ENCODE measurements at places on chromosomes 1 and 21.

GRCh38 chr1:191546803-191547202 lies 611.5 kb upstream of the RGS18 start:
- DNase-seq = no peak

DNA sequence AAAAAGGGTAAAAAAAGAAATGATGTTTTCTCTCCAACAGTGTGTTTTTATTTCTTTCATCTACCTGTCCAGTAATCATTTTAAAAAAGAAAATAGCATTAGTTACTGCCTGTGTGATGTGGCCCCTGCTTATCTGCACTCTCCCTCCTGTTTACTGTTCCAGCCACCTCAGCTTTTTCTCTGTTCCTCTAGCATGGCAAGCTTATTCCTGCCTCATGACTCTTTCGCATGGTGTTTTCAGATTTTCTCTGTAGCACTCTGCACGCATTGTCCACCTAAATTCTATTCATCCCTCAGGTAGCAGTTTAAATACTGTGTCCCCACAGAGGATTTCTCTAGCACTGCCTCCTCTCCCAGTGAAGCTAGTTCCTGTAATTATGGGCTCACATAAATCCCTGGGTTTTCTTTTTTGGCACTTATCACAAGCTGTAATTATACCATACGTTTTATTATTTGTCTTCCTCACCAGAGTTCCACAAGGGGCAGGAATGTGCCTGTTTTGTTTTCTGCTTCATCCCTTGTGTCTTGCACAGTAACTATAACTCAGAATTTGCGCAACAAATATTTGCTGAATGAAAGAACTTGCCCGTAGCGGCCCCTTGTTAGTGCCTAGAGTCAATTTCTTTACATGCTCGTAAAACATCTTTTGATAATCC lies 51.4 kb upstream of the LRIG2 start:
- DNase-seq = no peak

DNA sequence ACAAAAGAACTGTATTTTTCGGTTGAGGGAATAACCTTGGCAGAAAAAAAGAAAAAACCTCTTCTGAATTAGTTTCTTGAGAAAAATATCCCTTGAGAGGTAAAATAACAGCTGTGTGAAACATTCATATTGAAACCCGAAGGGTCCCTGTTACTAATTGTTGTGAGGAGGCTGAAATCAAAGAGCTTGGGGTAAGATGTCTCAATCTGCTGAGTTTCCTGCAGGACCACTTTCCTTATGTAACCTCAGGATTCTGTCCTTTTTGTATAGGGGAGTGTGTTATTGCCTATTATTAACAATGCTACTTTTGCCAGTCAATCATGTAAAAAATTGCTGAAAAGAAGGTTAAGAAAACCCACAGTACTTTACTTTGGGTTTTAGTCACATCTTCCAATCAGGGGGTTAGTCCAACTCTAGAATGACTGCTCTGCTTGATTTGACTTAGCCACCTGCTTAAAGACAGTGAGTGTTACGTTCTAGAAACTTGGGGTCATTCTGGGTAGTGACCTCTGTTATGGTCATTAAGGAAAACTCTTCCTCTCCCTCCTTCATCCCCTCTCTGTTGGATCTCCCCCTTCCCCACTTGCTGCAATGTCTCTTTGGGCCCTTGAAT lies 138.8 kb downstream of the GIPC2 start:
- no peak for DNase-seq

DNA sequence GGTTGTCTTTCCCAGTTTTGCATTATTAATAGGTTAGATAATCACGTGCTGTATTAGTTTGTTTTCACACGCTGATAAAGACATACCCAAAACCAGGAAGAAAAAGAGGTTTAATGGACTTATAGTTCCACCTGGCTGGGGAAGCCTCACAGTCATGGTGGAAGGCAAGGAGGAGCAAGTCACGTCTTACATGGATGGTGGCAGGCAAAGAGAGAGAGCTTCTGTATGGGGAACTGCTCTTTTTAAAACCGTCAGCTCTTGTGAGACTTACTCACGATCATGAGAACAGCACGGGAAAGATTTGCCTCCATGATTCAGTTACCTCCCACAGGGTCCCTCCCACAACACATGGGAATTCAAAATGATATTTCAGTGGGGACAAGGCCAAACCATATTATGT lies 2.3 kb upstream of the VCAM1 start:
- no peak for DNase-seq

- DNase-seq = no peak
Measured at GRCh38 chr1:70458131-70458530, 47.1 kb downstream of the CTH start.
